ENCODE measurements at places on chromosomes 4 and X.
A peak's percentile ranks its signal among the peaks of the same experiment; 100 is the strongest.

- DNase-seq, result no peak
These were observed 832.5 kb upstream of the GRID2 start for GRCh38 chr4:91471280-91471679.

GRCh38 chr4:153154007-153154975 is 50.0 kb upstream of the TRIM2 start:
- peak; percentile 32 for DNase-seq

DNA sequence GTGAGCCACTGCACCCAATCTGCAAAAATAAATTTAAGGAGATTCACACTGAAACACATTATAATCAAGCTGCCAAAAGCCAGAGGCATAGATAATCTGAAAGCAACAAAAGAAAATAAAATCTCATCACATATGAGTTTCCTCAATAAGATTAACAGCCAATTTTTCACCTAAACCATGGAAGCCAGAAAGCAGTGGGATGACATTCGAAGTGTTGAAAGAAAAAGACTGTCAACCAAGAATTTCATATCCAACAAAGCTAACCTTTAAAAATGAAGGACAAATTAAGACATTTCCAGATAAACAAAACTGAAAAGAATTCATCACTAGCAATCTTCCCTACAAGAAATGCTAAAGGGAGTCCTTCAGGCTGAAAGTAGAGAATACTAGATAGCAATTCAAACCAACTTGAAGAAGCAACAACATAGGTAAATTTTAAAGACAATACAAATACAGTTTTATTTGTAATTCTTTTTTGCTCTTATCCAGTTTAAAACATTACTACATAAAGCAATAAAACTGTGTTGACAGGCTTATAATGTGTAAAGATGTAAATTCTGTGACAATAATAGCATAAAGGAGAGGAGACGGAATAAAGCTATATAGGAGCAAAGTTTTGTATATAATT is 23.1 kb upstream of the KLHL8 start:
- DNase-seq, result no peak

- DNase-seq, result no peak
These were observed 6.6 kb upstream of the FGFRL1 start for GRCh38 chr4:1004557-1005485.

- DNase-seq, result no peak
These were observed 64.5 kb upstream of the WDR1 start for GRCh38 chr4:10180927-10181744.

- DNase-seq, result no peak
These were observed 171.6 kb downstream of the PCDH10 start for GRCh38 chr4:133320576-133321170.
